ENCODE measurements at places on chromosomes 7 and 10.

- no peak for DNase-seq
Measured at GRCh38 chr10:79070081-79070605, 1.4 kb downstream of the ZMIZ1 start.

DNA sequence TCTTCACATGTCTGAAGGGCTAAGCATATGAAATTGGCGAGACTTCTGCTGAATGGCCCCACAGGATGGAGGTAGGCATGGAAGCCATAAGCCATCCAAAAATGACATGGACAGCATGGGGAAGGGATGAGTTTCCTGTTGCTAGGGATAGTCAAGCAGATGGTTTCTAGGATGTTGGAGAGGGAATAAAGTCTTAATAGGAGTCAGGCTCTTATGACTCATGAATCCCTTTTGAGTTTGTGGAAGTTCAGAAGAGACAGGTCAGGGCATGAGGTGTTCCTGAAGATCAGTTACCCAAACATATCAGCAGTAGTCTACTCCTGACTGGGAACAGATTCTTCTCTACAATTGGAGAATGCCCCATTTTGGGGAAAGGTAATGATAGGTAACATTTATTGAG lies 243.9 kb downstream of the REEP3 start:
- DNase-seq = no peak

GRCh38 chr7:42103020-42103419 lies 134.0 kb downstream of the GLI3 start:
- no peak for DNase-seq

DNA sequence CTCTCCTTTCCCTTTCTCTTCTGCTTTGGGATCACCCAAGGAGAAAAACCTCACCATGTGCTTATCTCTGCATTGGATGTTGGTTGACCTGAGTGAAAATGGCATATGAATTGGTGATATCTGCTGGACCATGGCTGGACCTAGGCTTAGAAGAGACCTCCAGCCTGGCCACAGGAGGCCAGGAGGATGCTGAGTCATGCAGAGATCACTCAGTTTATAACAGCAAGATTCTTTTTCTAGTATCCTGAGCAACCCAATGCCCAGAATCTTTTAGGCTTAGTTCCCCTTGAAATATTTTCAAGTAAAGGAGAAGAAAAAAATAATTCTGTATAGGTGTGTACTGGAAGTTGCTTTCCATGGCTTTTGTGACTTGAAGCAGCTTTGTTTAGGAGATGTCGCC lies 236.3 kb downstream of the KLF6 start:
- no peak for DNase-seq

DNA sequence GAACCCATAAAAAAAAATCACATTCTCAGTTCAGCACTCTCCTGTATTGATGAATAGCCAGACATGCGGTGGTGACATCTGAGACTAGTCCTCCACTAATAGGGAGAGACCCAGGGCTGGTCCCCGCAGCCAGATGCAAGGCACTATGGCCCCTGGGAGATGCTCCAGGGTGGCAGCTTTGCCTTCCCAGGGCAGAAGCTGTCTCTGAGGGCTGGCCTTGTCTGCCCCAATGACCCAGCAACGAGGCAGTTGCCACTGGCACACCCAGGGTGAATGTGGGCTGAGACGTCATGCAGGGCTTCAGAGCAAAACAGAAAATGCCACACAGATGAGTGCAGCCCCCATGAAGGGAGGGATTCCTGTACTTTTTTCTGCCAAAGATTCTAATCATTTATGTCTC lies 50.1 kb upstream of the GDF10 start:
- DNase-seq = no peak

DNA sequence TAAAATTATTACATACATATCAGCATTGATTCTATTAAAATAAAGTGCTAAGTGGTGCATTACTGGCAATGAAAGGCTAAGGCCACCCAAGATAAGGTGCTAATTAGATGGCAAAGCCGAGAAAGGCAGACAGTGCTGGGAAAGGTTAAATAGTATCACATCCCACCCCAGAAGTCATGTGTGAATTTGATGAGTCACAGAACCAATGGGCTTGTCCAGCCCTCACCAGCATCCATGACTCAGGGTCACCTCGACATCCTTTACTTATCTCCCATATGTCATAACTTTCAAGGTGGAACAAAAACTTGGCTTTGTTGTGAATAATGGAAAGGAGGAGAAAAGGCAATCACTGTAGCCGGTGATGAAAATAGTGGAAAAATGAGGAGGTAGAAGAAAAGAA lies 459.1 kb downstream of the PLXNA4 start:
- no peak for DNase-seq

- peak; percentile 56 for DNase-seq
Measured at GRCh38 chr10:930625-931325, 730 bp downstream of the LARP4B start.

DNA sequence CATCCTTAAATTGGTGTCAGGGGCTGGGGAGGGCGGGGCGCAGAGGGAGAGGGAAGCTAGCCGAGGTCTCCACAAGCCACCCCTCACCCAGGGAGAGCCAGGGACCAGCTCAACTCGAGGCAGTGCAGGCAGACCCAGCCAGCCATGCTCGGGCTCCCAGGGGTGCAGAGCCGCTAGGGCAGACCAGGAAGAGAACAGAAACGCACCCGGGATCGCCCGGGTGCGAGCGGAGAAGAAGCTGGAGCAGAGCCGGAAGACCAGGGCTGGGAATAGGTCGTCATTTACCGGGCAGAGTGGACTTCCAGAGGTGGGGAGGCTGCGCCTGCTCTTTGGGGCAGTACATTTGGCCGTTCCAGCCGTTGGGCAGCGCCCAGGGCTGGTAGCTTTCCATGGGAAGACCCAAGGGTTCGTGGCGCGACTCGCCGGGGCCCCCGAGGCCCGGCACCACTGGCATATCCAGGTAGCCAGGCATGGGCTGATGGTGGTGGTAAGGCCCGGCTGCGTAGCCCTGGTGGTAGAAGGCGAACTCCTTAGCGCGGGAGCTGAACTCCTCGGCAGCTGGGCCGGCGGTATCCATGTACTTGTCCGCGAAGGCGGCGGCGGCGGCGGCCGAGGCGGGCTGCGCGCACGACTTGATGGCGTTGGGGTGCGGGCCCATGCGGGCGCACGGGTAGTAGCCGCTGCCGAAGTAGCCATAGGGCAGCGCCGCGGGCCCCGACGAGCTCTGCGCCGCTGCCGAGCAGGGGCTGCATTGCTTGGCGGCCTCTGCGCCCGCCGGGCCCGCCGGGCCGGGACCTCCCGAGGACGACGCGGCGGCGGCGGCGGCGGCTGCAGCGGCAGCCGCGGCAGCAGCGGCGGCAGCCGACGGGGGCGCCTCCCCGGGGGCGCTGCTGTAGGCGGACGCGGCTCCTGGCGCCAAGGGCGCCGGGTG lies 755 bp downstream of the HOXA13 start:
- peak; percentile 80 for DNase-seq

DNA sequence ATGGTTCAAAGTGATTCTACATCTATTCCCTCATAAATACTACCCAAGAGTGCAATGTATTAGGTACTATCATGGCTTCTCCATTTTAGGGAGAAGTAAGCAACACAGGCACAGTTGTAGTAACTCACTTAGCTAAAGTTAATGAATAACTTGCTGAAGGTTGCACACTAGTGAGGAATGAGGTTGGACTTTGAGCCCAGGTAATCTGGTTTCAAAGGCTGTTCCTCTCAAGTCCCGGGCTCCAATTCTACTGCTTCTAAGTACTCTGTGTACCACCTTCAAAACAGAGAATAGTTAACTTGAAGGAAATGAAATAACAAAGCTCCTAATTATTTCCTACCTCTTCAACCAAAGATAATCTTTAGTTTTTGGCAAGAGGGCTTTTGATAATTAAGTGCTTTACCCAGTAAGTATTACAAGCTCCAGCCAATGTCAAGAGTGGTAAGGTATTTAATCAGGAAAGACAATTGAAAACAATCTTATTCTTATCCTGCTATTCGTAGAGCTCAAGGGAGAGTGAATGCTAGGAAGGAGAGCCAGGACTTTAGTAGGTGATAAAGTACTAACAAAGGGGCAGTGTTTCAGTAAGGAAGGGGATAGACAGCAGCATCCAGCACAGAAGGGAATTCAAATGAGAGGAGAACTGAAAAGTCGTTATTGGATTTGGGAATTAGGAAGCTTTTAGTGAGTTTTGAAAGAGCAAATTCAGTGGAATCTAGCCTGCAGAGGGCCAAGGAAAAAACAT lies 158.2 kb upstream of the PTPRZ1 start:
- DNase-seq = no peak

- DNase-seq = no peak
Measured at GRCh38 chr10:126997801-126998590, 92.8 kb downstream of the DOCK1 start.

DNA sequence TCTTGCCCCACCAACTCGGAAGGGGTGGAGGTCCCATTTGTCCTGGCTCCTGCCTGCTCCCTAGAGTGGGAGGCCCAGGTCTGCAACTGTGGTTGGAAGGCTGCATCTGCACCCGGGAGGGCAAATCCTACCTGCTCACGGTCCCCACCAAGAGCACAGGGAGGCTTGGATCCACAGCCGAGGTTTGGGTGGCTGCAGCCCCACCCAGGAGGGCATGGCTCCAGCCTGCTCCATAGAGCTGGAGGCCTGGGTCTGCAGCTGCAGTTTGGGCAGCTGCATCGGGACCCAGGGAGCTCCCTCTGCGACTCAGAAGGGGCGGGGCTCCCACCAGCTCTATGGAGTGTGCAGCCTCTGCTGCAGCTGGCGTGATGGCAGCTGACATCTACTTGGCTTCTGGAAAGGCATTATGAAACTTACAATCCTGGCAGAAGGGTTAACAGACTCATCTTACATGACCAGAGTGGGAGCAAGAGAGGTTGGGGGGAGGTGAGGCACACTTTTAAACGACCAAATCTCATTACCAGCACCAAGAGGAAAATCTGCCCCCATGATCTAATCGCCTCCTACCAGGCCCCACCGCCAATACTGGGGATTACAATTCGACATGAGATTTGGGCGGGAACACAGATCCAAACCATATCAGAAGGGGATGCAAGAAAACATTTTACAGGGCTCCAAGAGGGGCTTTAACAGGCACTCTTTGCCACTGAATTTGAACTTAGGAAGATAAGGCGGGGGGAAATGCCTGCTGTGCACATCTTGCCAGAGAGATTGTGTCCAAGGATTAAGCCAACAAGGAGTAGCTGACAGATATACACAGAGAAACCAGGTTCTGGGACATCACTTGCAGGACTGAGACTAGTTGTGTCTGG lies 8.2 kb upstream of the BLVRA start:
- DNase-seq = peak; percentile 39

- DNase-seq = no peak
Measured at GRCh38 chr10:472241-472910, 217.1 kb downstream of the DIP2C start.

Data from NB4 (cell line).